ENCODE measurements at places on chromosomes 13 and 19.

DNA sequence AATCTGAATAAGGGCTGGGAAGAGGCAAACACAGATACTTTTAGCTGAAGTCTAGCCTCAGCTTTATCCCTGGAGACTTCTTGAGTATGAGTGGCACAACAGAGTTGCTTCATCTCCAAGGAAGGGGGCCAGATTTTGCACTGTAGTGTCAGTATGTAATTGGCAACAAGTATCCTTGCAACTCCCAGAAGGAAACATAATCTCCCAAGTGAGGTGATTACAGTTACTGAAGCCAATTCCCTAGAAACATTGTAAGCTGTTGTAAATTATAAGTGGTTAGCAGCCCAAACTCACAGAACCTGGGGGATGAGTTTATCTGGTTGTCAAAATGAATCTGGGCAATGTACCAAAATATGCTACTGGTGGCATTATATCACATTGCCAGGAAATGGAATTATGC is 2065.7 kb upstream of the PCDH20 start:
- DNase-seq, result no peak

GRCh38 chr13:54078271-54078870 is 1049.8 kb downstream of the OLFM4 start:
- DNase-seq, result no peak

GRCh38 chr19:18746401-18747325 is 44.4 kb downstream of the COMP start:
- DNase-seq, result no peak

DNA sequence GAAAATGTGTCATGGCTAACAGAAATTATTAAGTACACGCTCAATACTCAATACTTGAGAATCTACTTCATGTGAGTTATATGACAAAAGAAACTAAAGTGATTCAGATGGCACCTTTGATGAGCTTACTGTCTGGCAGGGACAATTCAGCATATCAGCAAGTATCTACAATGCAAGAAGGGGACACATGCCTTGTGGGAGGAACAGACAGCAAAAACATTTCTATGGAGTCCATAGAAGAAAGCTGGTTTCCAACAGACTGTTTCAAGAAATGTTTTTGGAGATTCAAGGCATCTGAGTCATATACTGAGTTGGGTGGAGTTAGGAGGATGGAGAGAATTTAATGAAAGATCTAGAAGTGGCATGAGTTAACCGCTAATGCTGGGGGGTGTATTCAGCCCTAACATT is 54.7 kb downstream of the MBNL2 start:
- DNase-seq, result no peak

- DNase-seq, result peak; percentile 95
Measured at GRCh38 chr19:7870571-7871436, 3.4 kb downstream of the PRR36 start.

GRCh38 chr13:43831088-43831487 is 44.3 kb upstream of the ENOX1 start:
- no peak for DNase-seq

GRCh38 chr13:91468301-91468700 is 69.9 kb downstream of the GPC5 start:
- no peak for DNase-seq

DNA sequence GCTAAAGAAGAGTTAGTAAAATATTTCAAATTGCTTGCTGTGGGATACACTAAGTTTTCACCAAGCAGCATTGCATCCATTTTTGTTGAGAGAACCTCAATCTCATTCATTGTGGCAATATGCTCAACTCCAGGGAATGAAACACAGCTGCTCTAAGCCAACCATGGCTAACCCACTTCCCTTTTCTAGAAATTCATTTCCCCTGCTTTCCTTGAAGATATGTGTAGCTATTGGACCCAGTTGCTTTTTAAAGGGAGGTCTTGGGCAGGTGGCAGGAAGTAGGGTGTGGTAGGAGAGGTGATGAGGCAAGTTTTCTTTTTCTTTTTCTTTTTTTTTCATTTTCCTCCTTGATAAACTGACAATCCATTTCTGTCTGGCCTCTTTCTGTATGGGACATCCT is 452.2 kb downstream of the FGF14 start:
- DNase-seq, result no peak

DNA sequence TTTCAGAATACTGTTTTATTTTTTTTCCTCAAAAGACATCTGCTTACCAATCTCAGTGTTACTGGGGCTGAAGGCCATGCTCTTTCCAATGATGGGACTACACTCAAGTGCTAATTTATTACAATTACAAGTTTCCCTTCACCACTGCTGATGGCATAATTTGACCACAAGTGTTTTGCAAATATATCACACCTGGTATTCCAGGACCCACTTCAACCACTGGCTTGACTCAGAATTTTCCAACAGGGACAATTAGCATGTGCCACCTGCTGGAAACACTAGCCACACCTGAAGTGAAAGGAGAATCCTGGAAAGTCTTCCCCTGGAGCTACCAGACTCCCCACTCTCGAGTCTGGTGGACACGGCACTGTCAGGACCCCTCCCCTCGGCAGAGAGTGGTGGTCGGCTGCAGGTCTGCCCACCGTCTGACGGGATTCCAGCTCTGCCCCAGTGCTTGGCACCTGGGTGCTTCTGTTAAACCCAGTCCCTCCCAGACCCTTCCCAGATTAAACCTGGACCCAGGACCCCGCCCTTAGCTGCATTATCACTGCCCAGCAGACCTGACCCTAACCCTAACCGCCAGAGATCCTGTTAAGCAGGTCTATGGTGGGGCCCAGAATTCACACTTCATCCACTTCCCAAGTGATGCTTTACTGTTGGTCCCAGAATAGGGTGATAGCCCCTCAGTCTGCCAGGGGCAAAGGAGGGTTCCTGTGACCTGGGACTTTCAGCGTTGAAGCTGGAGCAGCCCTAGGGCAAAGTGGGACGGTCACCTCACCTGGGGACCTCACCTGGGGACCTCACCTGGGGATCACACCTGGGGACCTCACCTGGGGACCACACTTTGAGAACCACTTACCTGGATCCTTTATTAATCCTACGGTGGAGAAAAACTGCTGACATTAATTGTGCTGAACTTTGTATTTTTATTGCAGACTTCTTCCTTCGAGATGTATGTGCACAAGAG is 17.6 kb upstream of the RASA3 start:
- no peak for DNase-seq

- no peak for DNase-seq
Measured at GRCh38 chr13:43258771-43259170, 235.4 kb downstream of the DNAJC15 start.

GRCh38 chr13:89746554-89746953 is 1600.9 kb upstream of the MIR17HG start:
- DNase-seq, result no peak

- no peak for DNase-seq
Measured at GRCh38 chr19:20664901-20665781, 3.8 kb upstream of the ZNF626 start.
